ENCODE measurements at places on chromosomes 7 and 10.

- no peak for DNase-seq
Measured at GRCh38 chr7:15985587-15986384, 299.3 kb upstream of the MEOX2 start.

DNA sequence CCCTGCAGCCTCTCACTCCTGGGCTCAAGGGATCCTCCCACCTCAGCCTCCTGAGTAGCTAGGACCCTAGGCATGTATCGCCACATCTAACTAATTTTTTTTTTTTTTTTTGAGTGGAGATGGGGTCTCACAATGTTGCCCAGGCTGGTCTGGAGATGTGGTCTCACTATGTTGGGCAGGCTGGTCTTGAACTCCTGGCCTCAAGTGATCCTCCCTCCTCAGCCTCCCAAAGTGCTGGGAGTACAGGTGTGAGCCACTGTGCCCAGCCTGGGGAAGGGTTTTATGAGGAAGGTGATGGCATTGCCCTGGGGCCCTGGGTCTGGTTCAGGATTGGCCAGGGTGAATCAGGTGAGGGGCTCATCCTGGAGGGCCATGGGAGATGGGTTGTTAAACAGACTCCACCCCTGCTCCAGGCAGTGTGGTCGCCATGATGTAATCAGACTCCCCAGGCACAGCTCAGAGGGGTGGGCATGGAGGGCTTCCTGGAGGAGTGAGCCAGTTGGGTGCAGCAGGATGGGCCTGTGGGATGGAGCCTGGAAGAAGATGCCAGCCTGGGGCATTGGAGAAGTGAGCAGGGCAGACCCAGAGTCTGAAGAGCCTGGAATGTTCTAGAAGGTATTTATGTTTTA lies 82.7 kb downstream of the MYL10 start:
- no peak for DNase-seq

DNA sequence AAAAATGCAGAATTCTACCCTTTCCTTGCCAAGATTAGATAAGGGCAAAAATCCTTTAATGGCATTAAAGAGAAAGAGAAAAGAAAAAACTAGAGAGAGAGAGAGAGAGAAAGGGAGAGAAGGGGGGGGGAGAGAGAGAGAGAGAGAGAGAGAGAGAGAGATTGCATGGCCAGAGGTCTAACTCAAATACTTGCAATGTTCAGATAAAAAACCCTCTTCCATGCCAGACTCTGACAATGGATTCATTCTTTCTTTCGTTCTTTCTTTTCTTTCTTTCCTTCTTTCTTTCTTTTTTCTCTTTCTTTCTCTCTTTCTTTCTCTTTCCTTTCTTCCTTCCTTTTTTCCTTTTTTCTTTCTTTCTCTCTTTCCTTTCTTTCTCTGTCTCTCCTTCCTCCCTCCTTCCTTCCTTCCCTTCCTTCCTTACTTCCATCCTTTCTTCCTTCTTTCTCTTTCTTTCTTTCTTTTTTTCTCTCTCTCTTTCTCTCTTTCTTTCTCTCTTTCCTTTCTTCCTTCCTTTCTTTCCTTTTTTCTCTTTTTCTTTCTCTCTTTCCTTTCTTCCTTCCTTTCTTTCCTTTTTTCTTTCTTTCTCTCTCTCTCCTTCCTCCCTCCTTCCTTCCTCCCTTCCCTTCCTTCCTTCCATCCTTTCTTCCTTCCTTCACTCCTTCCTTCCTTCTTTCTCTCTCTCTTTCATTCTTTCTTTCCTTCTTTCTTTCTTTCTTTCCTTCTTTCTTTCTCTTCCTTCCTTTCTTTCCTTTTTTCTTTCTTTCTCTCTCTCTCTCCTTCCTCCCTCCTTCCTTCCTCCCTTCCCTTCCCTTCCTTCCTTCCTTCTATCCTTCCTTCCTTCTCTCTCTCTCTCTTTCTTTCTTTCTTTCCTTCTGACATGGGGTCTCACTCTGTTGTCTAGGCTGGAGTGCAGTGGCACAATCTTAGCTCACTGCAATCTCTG lies 175.7 kb downstream of the PRKCQ start:
- no peak for DNase-seq

DNA sequence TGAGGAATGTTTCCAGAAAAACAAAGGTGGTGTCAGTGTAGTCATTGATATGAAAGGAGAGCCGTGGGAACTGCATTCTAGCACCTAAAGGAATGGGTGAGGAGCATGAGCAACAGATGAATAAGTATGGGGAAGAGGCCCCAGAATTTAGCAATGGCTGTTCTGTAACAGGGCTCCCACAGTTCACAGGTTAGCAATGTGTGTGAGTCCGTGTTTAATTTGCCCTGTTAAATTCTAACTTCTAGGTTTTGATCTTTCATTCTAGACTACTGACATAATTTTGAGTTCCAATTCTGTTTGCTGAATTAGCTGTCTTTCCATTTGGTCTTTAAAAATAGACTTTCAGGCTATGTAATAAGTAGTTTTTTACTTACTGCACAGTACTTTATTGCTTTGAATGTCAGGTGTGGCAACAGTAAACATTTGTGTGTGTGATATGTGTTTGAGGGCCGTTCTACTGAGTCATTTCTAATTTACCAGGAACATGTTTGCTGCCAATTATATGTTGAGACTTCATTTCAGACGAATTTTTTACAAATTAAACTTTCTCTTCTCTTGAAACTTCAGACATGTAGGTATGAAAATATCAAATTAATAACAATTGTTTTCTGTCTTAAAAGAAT lies 8.8 kb downstream of the STK17A start:
- DNase-seq: no peak

GRCh38 chr10:86960003-86960862 lies 1.8 kb downstream of the SNCG start:
- no peak for DNase-seq

- DNase-seq: no peak
Measured at GRCh38 chr7:92569137-92569536, 21.1 kb downstream of the FAM133B start.

- no peak for DNase-seq
Measured at GRCh38 chr10:60258429-60258797, 131.3 kb downstream of the ANK3 start.

GRCh38 chr7:6460303-6460702 lies 12.5 kb upstream of the DAGLB start:
- DNase-seq: no peak

All from fibroblast of skin of left biceps (primary cell).